ENCODE measurements at places on chromosomes 2 and 18.

- no peak for DNase-seq
Measured at GRCh38 chr18:35410561-35410960, 33.4 kb upstream of the ZNF396 start.

GRCh38 chr2:187313831-187314230 lies 134.2 kb downstream of the CALCRL start:
- no peak for DNase-seq

- DNase-seq = no peak
Measured at GRCh38 chr18:26435415-26436095, 112.8 kb downstream of the KCTD1 start.

GRCh38 chr2:21367421-21367820 lies 243.7 kb downstream of the TDRD15 start:
- DNase-seq = no peak

DNA sequence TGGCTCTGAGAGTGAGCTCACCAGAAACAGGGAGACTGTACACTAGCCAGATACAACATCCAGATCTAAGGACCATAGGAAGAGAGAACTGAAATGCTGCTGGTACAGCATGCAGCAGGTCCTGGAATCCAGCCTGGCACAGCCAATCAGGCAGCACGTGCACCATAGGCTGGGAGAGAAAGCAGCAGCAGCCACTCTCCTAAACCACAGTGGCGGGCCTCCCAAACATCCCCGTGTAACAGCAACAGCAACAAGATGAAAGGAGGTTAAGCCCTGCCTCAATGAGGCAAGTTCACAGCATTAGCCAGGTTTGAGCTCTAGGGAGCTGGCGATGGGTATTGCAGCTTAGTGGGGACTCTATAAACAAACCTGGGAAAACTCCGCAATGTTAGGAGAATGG lies 192.0 kb downstream of the EPHA4 start:
- no peak for DNase-seq

GRCh38 chr18:78871618-78872017 lies 108.0 kb upstream of the SALL3 start:
- no peak for DNase-seq

DNA sequence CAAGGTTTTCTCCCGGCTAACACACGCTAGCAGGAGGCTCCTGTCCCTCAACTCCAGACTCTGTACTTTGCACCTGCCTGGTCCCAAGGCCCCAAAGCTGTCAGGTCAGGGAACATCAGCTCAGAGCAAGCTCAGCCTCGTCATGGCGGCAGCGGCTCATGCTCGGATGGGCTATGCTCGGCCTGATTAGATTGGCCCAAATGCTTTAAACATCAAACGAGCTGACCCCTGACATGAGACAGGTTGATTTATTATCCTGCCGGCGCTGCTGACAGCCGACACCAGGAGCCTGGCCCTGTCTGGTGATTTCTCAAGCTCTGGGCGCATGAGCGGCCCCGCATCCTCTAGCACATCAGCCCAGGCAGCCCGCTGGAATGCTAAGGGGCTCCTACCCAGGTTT lies 436.4 kb downstream of the EIPR1 start:
- DNase-seq = no peak

- DNase-seq = no peak
Measured at GRCh38 chr2:70046534-70046933, 40.7 kb upstream of the PCBP1 start.

DNA sequence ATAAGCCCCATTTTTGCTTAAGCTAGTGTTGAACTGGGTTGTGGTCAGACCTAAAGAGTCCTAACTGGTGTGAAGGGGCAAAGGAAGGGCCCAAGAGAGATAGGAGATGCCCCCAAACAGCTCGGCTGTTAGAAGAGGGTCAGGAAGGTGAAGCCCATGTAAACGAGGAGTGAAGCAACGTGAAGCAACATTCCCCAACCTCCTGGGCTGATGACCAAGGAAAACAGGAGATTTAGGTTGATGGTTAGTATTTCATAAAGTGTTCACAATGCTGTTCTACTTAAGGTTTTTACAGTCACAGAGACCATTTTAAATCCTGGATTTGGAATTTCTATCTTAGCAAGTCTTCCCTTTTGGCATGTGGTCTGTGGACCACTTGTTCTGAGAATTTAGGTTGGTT lies 144.0 kb upstream of the SERPINE2 start:
- DNase-seq = no peak

- DNase-seq = no peak
Measured at GRCh38 chr2:107094450-107094986, 208.6 kb upstream of the ST6GAL2 start.

GRCh38 chr2:10495311-10495987 lies 47.3 kb upstream of the ODC1 start:
- DNase-seq = no peak

- no peak for DNase-seq
Measured at GRCh38 chr18:46676182-46676835, 19.3 kb upstream of the LOXHD1 start.

- no peak for DNase-seq
Measured at GRCh38 chr2:233178994-233179847, 72.3 kb upstream of the ATG16L1 start.

DNA sequence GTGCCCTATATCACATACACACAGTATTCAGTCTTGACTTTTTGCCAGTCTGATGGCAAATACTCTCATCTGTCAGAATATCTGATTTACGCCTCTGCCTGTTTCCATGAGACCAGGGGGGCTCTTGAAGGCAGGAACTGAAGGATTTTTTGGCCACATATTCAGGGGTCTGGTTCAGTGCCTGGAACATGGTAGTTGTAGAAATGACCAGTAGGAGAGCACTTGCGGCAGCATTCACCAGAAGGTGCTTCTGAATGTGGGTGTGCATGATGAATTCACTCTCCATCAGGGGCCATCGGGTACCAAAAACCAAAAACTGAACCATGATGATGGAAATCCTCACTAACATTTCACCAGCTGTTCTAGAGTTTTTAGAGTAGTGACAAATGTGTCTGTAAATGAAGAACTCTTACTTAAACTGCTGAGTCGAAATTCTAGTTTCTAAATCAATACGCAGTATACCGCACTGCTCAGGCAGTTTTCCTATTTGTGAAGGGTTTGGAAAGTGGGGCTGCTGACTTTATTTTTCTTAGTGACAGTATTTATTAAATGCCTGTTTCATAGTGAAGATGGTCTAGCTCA lies 54.6 kb downstream of the MERTK start:
- no peak for DNase-seq

GRCh38 chr2:96642564-96643360 lies at the start of gene FER1L5:
FER1L5 (plus strand) TSS chr2:96642764; CDS start chr2:96642837, 73 bp downstream.
- DNase-seq = peak; percentile 48

DNA sequence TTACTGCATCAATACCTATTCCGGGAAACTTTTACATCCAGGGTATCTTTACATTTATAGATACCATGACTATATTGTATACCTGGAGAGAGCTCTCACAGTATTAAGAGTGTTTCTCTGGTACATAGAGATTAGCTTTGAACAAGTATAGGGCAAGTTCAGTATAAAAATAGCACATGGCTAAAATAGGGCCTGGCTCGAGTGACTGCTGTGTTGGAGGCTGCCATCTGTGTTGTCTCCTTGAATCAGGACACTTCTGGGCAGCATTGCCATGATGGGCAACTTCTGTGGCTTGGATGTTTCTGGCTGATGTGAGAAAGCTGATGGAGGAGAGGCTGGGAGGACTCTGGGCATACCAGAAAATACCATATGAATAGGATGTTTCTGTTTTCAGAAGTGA lies 18.7 kb downstream of the ARHGAP28 start:
- DNase-seq = no peak

GRCh38 chr2:225797394-225797793 lies 397.9 kb downstream of the NYAP2 start:
- DNase-seq = no peak

DNA sequence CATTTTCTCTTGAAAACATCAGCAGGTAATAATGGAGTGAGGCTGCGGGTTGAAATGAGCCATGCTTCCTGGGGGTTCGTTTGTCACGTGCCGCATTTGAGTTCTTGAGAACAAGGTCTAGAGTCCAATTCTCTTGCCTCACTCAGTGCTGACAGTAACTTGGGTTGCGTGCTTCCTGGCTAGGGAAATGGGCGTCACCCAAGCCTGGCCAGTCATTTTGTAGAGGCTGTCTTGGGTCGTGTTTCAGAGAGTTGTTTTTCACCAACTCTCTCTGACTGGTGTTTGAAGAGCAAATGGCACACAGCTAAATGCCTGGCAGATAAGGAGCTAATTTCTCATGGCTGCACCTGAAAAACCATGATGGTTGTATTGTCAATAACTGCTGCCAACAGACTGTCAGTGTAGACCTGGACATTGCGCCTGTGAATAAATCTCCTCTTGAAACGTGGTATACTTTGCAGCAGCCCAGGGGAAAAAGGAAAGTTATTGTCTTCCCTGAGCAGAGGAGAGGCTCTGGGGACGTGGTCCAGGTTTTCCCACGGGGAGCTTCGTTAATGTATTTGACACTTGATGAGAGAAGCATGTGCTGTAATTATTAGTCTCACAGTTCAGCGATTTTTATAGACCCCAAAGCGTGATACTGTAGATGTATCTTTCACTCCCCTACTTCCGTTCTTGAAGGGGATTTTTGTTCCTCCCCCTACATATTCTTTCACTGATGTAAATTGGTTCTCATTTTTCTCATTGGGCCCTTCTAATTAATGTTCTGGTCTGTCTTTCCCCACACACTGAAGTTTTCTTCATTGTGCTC lies 196.0 kb downstream of the FHOD3 start:
- DNase-seq = no peak

DNA sequence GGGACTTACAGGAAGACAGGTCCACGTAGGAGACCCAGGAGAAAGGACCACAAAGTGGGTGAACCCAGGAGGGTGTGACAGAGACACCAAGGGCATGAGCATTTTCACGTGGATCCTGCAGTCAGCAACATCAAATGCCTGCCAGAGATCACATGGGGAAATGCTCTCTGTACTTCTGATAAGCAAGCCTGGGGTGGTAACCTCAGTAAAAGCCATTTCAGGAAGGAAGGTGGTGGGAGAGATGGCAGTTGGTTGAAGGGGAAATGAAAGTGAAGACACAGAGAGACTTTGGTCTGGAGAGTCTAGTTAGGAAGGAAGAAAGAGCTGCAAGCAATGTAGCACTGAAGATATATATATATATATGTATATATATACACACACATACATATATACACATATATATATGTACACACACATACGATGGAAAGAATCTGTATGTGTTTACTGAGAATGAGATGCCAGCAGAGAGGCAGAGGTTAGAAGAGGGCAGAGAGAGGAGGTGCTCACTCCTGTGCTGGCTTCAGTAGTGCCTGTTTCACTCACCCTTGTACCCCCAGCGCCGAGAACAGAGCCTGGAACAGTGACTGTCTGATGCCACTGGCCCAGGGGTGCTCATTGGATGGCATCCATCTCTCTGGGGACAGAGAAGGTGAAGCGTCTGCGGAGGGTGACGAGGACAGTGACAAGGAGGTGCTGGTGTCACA lies 314.9 kb downstream of the AFF3 start:
- no peak for DNase-seq

- DNase-seq = no peak
Measured at GRCh38 chr2:105567996-105568494, 169.2 kb upstream of the FHL2 start.

- DNase-seq = no peak
Measured at GRCh38 chr2:229300790-229301189, 29.7 kb upstream of the PID1 start.

DNA sequence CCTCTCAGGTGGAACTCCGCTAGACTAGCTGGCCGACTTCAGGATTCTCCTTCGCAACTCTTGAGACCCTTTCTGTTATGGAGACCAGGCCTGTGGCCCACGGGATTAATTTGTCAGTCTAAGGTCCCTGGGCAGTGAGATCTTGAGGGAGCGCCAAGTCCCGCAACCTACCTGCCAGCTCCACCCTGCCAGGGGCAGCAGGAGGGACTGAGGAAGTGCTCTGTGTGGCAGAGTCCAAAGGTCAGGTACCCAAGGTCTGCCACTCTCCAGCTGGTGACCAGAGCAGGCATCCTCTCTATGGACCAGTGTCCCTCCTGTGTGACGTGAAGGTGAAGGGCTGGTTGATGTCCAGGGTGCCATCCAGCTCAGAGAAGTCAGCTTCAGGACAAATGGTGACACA lies 4.3 kb upstream of the SPATA3 start:
- no peak for DNase-seq

DNA sequence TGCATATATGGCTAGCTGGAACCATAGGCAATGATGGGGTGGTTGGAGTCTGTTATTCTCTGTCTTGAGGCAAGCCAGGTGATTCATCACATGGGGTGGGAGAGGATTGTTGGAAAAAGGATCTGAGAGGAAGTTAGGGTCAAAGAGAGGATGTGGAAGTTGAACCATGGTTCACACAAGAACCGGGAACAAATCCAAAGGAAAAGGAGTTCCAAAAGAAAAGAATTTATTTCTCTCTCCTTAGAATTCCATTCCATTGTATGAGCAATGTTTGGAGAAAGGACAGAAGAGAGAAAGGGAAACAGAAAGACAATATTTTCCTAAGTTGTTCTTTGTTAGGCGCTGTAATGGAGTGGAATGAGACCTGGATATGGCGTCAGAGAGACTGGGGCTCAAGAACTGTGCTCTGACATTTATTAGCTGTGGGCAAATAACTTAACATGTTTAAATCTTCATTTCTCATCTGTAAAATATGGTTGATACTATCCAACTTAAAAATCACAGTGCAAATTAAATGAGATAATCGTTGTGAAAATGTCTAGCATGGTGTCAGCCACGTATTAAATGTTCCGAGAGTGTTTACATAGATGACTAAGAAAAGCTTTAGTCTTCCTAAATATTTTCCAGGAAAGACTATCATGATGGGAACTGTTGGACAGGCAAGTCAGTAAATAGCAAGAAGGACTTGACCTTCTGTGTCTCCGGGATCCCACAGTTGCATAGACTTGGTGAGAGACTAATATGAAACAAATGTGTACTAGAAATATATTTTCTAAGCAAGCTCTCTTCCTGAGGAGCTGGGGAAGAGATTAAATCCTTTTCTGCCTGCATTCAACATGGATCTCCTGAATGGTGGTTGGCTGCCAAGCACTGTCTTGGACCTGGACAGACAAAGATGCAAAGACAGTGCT lies 71.4 kb downstream of the TRIB2 start:
- peak; percentile 55 for DNase-seq

DNA sequence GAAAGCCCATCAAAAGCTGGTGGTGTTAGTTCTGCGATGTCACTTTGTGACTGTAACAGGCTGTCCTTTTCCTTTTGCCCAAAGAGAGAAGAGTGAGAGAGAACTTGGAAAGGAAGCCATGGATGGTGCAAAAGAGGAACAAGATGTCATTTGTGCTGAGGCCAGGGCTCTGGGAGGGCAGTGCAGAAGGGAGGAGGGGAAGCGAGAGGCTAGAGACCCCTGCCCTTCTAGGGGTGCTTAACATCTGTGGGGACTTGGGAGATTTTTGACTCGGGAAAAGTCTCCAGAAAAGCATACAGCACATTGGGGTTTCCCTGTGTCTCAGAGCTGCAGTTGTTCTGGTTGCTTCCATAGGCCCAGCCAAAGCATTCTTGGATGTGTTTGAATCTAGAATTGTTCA lies 49.6 kb downstream of the ZBTB7C start:
- no peak for DNase-seq
